Stimulated activated CD4-positive, alpha-beta T cell treated with anti-CD3 and anti-CD28 coated beads, TNF-alpha, amount 100 ng/mL, for 24 hours (primary cell): ENCODE measurements at places on chromosomes 11 and 22.

DNA sequence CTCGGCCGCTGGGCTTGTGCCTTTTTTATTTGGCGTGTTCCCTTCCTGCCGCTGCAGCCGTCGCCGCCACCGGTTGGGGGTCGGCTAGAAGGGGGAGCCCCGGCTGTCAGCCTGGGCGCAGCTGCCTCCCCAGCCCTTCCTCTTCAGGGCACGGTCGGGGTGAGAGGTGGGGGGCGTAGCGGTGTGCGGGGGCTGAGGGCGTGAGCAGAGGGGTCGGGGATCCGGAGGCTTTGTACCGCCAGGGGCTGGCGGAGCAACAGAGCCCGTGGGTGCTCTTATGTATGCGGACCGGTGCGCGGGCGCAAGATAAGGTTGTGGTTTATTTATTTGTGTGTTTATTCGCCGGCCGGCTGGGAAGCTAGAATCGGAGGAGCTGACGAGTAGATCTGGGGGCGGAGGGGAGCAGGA lies 477 bp downstream of the ZBTB16 start:
- no peak for DNase-seq

- no peak for DNase-seq
These were observed 63.1 kb downstream of the LHFPL7 start for GRCh38 chr22:24883432-24883831.

DNA sequence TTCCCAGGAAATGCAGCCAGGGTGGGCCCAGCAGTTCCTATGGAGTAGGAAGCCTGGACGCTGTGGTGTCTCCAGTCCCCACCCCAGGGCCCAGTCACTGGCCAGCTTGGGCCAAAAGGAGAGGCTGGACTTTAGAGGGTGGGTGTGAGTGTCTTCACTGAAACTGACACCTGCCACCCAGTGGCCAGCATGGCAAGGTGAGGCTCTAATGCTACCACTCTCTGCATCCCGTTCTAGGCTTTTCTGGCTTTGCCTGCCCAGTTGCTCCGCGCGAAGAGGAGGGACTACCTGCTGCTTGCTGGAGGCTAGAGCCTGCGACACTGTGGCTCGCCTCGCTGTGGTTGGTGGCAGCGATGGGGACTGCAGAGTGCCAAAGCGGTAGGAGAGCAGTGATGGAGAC lies 35.4 kb downstream of the C22orf42 start:
- no peak for DNase-seq

GRCh38 chr11:73201249-73201648 lies 16.8 kb upstream of the P2RY2 start:
- DNase-seq = no peak

DNA sequence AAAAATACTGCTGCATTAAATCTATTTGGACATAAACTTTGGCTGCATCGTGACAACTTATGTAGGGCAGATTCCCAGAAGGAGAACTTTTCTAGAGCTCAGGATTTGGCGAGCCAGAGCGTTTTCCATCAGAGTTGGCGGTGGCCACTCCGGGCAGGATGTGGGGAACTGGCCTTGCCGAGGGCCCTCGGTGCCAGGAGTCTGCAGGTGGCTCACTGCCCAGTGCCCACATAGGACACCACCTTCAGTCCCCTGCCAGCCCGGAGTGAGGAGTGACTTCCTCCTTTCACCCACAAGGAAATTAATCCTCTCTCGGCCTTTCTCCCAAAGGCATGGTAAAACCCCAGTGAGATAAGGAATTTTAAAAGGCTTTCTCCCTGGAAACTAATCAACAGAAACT lies 1.6 kb upstream of the LGALS2 start:
- DNase-seq = no peak

- DNase-seq = no peak
These were observed 90.0 kb downstream of the TSPAN18 start for GRCh38 chr11:44816761-44817160.

GRCh38 chr22:46107089-46107664 lies 43.1 kb upstream of the PPARA start:
- DNase-seq = no peak

GRCh38 chr11:128451652-128452470 lies 135.5 kb downstream of the ETS1 start:
- no peak for DNase-seq
